ENCODE measurements at places on chromosomes 3 and 15. TPM values are rescaled to one million over a fixed set of nuclear protein-coding genes. Genes with fewer than 3 reads are reported as not detected.

The NEK10 gene
- total RNA-seq, result 1.9 TPM

The AP3B2 gene
- total RNA-seq, result 3.0 TPM

The HDGFL3 gene
- 90.2 TPM for total RNA-seq

The MRAS gene
- 6.8 TPM for total RNA-seq

The GPR15 gene
- total RNA-seq, result not detected

The LRRIQ4 gene
- not detected for total RNA-seq

The GOLGA8T gene
- not detected for total RNA-seq

The MGLL gene
- 25.0 TPM for total RNA-seq

The EPHB3 gene
- 6.7 TPM for total RNA-seq

The CLDN16 gene
- total RNA-seq, result not detected

The CORO2B gene
- 10.9 TPM for total RNA-seq

All from A375 (cell line).